ENCODE measurements at places on chromosomes 3 and 15.

GRCh38 chr3:127304121-127304744, 16.4 kb upstream of the PRR20G start:
- no peak for DNase-seq

DNA sequence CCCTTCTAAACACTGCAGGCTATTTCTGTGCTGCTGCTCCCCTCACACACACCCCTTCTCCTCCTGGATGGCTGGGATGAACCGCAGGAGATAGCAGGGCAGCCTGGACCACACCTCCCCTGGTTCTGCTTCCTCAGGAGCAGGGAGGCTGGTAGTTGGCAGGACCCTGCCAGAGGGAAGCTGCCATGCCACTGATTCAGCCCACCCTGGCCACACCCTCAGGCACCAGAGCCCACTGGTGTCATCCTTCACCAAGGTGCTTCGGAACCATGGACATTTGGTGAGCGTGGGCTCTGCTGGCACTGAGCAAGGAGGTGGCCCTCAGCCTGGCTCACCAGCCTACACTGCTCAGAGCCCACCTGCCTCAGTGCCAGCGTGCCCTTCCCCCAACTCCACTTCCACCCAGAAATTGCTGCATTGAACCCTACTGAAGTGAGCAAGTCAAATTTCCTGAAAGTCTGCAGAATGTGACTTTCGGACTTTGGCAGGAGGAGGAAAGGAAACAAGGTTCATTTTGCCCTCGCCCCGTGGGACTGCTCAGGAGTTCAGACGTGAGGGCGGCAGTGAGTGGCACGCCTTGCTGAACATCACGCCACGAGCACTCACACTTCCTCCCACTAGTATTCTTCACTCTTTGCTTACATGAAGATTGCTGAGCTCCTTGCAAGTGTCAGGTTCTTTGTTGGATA, 26.3 kb downstream of the BMF start:
- DNase-seq = no peak

DNA sequence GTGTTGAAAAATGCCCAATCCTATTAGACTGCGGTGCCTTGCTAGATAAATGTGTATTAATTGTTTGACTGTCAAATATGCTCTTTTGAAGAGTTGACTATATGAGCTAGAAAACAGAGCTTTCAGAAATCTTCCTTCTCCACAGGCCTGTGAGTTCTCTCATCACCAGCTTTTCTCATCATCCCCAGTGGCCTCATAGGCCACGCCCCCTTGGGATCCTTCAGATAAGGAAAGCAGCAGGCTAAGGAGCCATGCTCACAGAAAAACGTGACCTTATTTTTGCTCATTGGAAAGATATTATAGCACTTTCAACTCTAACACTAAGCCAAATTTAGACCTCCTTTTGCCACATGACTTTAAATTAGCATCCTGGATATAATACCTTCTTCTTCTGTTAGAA, 514.4 kb upstream of the ARRDC4 start:
- DNase-seq = no peak

DNA sequence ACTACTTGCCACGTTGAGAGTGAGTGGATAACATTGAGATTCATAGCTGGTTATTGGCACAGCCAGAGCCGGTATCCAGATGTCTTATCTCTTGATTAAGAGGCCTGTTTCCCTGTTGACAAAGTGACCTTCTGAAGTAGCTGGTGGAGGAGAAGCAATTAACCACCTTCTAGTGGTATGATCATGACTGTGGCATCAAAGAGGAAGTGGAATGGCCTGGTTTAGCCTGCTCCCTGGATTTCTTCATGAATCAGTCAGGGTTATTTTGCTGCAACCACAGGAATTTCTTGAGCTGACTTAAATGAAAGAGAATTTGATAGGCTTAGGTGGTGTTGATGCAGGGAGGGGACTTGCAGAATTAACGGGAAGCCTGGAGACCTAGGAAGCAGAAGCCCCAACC, 398.3 kb downstream of the MFSD1 start:
- no peak for DNase-seq

DNA sequence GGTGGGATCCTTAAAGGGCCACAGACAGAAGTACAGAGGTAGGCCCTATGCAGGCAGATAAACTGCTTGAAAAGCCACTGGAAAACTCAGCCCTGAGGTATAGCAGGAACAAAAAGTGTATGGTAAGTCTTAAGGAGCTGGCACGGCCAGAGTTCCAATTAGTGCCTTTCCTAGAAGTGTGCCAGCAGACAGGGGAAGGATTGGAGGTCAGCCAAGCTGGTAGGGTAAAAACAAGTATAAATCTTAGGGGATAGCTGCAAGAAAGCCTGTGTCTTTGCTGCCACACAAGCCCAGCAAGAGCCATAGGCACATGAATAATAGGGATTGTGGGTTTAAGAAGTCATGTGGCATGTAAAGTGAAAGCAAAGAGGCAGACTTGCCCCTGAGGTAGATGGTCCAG, 582.5 kb downstream of the PLOD2 start:
- DNase-seq = no peak

DNA sequence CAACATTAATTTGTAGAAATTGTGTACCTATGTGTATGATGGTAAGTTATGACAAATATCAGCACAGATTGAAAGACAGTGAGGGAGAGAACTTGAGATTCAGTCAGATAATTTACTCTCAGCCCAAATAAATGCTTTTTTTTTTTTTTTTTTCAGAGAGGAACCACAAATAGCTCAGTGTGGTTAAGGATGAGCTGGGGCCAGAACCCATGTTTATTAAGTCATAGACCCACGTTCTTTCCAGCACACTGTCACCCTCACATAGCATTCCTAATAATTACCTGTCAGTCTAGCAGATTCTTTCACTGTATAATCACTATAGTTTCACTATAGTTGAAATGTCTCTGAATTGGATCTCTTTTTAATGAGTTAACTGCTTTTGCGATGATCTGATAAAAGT, 246.1 kb downstream of the ZIC1 start:
- DNase-seq = no peak

- no peak for DNase-seq
Observed at GRCh38 chr3:36373084-36373483, 7.2 kb upstream of the STAC start.

- no peak for DNase-seq
Observed at GRCh38 chr3:27340534-27340933, 28.6 kb downstream of the NEK10 start.
